ENCODE measurements at places on chromosomes 7 and 10.

DNA sequence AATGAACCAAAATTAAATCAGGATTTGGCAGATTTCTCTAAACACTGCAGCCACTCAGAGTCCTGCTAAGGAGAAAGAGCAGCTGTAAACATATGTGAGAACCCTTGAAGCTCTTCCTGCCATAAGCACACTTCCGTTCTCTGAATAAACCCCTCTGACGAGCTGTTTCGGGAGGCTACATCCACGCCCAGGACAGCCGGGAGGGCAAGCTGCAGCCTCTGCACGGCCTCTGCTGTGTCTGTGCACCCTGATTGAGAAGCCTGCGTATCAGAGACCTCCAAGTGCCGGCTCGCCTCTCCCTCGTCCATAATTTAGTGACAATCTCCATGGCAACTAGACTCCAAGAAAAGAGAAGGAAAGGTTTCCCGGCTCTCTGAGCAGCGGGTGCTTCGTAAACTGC is 114.4 kb downstream of the PTPRN2 start:
- no peak for DNase-seq

DNA sequence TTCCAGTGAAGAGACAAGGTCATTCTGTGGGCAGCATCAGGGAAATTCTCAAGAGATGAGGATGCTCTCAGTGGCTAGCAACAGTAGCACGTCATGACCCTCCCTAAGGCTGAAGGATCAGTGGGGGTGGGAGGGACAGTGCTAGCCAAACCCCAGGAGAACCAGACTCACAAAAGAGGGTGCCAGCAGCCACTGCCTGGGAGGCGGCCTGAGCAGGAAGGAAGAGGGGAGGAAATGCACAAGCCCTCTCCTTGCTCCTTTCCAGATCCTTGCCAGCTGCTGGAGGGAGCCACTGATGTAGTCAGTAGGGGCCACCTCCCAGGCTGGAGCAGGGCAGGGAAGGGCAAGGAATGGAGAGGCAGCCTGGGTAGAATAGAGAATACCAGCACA is 302.7 kb downstream of the RPS24 start:
- no peak for DNase-seq

- DNase-seq: no peak
Observed at GRCh38 chr10:75101416-75102251, 9.8 kb upstream of the SAMD8 start.

- DNase-seq: no peak
Observed at GRCh38 chr7:51965454-51965853, 648.8 kb upstream of the COBL start.

DNA sequence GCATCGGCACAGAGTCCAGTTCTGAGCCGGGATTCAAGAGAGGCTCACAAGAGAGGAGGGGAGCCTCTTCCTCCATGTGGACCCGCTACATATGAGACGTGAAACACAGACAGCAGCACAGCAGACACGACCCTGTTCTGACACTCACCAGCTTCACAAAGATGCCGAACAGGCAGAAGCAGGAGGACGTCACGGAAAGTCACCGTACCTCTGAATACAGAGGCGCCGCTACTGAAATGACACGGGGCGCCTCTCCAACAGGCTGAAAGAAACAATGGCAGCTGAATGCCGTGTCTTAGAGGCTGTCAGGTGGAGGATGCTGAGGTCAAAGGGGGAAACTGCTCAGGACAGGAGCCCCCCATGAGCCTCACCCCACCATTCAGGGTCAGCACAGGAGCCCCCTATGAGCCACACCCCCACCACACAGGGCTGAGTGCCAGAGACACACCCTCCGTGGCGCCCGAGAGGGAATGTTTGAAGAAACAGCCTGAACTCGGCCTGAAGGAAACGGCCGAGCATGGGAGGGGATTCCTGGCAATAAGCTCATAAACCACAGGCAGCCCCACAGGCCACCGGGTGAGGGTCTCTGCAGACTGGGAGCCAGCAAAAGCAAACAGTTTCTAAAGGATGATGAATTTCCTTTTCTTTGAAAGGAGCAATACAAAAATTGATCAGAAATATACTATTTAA is 510.3 kb downstream of the PTPRN2 start:
- no peak for DNase-seq

DNA sequence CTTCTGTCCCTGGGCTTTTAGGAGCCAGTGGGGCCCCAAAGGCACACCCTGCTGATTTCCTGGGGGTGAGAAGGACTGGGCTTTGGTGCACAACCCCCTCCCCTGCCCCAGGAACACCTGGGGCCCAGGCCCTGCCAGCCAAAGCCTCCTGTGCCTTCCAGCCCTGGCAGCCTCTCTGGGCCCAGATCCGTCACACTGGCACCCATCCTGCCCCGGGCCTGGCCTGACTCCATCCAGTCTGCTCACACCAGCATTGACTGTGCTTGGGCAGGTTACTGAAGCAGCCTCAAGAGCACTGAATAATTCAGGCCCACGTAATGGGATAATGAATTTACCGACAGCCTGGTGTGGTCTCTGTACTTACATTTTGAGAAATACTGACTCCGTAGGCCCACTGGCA is 12.0 kb upstream of the COMTD1 start:
- DNase-seq: no peak

DNA sequence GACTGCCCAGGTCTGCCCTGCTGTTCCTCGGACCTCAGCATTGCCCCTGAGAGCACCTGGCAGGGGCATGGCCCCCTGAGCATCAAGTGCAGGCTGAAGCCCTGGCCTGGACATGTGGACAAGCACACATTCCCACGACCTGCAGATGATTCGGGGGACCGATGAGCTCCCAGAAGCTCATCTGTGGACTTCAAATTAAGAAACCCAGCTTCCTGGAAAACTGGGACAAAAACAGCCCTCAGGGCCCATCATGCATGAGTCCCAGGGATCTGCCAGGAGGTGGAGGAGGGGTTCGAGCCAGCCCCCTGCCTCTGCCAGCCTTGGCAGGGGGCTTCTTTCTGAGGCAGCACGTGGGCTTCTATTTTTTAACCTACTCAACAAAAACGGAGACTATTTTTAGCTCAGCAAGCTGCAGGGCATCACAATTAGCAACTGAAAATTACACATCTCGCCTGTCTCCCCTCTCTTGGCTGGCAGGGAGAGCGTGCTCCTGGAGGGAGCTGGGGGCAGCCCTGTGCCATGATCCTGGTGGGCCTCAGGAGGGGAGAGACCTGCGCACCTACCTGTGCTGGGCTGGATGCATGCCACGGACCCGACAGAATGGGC is 51.8 kb downstream of the RASGEF1A start:
- DNase-seq: no peak

GRCh38 chr7:23811540-23811939 is 101.5 kb downstream of the STK31 start:
- no peak for DNase-seq

GRCh38 chr10:69631566-69631965 is 1.5 kb downstream of the FAM241B start:
- no peak for DNase-seq

GRCh38 chr10:77887631-77888355 is 38.8 kb downstream of the DLG5 start:
- no peak for DNase-seq

DNA sequence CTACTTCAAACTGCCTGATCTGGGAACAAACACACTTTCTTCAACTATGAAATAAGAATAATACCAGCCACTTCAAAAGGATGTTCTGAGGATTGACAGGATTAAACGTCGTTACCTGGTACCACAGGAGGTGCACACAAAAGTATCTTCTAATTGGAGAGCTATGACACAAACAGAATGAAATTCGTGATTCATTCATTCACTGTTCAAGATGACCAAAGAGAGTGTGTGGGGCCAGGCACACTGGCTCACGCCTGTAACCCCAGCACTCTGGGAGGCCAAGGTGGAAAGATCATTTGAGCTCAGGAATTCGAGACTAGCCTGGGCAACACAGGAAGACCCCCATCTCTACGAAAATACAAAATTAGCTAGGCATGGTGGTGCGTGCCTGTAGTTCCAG is 50.9 kb downstream of the SFMBT2 start:
- no peak for DNase-seq

- DNase-seq: no peak
Observed at GRCh38 chr7:93171606-93172226, 23.5 kb upstream of the SAMD9L start.

DNA sequence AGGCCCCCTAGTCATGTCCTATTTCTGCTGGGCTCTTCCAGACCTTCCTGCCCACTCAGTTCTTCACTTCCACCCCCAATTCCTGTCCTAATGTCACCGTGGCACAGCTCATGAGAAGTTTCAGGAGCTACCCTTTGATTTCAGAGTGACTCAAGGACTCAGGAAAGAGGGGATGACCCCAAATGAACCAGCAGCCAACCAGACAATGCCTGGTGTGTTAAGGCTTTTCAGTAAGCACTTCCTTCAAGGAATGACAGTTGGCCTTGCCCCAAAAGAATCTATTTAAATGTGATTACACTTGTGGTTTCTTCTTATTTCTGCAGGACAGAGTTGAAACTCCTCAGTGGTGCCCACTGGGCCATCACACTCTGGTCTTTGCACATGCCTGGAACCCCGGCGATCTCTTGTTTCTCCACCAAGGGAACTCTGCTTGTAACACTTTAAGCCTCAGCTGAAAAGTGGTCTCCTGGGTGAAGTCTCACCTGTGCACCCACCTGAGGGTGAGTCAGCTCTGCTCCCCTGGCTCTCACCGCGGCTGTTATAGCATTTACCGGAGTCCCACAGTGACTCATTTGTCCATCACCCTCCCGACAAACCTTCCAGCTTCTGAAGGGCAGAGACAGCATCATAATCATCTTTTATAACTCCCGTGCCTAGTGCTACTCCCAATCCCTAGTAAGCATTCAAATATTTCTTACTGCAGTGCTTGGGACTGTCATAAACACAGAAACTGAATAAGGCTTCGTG is 123.0 kb upstream of the SVIL start:
- no peak for DNase-seq
